CD4-positive, alpha-beta T cell treated with Interleukin-2 at 100 ng/mL for 4 hours (primary cell): ENCODE measurements at places on chromosomes 3 and 15.

DNA sequence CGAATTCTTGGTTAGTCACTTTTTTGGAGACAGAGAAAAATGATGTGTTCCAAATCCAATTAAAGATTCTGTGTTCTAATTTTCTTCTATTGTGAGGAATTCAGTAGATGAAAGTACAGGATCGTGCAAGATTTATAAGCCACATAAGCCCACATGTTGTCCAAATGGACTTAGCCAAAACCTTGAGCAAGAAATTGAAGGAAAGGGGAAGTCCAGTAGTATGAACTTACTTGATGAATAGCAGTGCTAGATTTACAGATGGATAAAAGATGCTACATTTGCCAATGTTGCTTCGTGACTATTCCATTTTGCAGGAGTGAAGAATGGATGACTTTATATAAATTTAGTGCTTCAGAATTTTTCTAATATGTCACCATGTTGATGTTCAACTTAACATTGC, 120.0 kb upstream of the ATP11B start:
- no peak for DNase-seq

DNA sequence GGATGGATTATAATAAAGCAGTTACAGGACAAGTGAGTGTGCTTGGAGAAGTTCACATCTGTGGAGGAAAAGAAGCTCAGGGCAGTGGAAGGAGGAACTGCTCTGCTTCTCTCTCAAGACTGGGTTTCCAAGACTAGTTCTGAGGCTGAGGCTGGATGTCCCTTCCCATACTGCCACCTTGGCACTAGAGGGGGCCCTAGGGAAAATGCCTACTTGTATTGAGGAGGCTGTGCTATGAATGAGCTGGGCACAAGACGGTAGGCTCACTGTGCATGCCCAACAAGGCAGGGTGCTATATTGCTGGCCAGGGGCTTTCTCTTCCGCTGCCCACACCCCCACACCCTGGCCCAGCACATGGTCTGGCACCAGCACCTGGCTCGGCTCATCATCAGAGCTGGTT, 65.2 kb downstream of the SLCO2A1 start:
- no peak for DNase-seq

GRCh38 chr3:5059782-5060181, 62.3 kb upstream of the ARL8B start:
- no peak for DNase-seq

- DNase-seq = no peak
Measured at GRCh38 chr3:154931484-154931883, 148.6 kb upstream of the MME start.

- no peak for DNase-seq
Measured at GRCh38 chr3:191139736-191140135, 59.3 kb upstream of the OSTN start.

DNA sequence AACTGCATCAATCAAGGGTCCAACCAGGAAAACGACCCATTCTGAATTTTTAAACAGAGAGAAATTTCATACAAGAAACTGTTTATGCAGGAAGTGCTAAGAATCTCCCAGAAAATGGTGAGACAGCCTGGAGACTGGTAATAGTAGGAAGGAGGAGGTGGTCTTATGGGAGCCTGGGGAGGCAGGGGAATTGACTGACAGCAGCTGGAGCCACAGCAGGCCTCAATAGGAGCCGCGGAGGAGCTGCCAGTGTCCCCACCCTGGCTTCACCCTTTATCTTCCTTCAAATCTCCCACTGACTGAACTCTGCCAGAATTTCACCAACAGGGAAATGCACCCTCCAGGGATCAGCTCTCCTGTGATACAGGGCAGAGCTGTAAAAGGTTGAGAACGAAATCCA, 7.5 kb upstream of the C3orf80 start:
- DNase-seq = no peak

- DNase-seq = no peak
Measured at GRCh38 chr3:135994708-135995337, 29.3 kb downstream of the PPP2R3A start.

DNA sequence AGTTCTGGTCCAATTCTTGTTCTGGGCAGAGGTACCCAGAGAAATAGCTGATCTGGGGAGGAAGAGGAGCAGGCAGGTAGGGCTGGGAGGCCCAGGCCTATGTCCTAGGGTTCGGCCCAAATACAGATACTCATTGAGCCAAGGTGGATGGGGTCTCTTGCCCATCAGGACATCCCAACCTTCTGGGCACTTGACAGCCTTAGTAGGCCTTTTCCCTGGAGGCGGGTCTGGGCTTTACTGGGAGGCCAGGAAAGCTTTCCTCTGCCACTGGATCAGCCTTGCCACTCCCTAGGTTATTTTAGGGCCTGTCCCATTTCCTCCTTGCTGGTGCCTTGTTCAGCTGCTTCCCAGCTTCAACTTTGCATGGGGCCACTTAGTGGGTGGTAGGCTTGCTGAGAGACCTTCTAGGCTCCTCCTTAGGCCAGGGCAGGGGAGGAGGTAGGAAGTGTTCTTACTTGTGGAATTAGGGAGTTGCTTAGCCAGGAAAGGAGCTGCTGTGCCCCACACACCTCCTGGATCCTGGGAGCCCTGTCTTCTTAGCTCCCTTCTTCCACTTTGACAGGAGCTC, 9.7 kb downstream of the TEX264 start:
- no peak for DNase-seq

DNA sequence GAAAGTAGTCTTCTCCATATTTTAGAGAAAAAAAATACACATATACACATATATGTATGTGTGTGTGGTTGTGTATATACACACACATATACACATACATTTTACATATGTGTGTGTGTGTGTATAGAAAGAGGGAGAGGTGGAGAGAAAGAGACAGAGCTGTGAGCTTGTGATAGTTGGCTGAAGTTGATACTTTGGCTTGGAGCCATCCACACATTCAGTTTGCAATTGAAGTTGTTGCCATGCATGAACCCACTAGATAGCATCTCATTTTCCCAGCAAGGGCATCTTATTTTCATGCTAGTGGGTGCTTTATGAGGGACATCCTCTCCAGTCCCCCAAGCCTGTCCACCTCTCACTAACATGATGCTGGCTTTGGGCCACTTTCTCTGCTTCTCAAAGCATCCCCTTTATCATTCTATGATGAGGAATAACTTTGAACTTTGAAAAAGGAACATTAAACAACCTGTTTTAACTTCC, 228.6 kb downstream of the ZNF621 start:
- DNase-seq = no peak

DNA sequence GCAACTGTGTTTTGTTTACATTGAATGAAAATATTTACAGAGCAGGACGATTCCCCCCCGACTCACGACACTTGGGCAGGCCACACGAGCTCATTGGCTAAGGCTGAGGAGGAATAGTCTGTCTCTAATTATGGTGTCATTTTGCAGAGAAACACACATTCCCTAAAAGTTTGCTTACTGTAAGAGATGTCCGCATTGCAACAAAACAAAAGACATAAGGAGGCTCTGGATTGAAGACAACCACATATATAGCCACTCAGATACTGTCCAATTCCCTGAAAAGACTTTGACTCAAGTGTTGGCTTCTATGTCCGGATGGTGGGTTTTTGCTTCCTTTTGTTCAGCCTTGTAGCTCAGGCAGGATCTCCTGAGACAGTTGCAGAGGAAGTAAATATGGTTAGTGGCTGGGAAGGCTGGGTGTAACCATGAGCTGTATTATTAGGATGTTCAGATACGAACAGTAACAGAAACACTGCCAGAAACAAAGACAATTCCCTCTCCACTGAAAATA, 170.4 kb downstream of the KLHL25 start:
- DNase-seq = peak; percentile 36

DNA sequence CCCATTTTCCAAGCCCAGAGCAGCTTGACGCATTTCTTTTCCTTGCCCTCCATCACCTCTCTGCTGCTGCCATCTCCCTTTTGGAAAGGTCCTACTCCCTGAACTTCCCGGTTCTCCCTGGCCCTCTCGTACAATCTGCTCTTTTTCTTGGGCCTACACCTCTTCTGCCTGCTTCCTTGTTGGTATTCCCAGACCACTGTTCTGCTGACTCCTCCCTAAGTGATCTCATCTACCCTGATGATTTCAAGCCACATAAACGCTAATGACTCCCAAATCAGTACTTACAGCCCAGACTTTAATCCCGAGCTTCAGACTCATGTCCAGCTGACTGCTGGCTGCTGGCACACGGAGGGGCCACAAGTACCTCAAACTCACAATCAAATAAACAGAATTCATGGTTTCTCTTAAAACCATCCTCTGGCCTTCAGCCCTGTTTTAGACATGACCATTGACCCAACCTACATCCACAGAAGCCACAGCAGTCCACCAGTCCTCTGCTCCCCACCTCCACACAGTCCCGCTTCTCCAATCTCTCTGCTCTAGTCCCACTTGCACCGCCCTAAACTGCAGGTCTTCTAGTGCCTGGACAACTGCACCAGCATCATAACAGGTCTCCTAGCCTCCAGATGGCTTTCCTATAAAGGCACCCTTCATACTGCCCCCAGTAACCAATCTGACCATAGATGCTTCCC, 57.6 kb downstream of the AAGAB start:
- no peak for DNase-seq

- no peak for DNase-seq
Measured at GRCh38 chr3:98954242-98954641, 52.7 kb upstream of the DCBLD2 start.

DNA sequence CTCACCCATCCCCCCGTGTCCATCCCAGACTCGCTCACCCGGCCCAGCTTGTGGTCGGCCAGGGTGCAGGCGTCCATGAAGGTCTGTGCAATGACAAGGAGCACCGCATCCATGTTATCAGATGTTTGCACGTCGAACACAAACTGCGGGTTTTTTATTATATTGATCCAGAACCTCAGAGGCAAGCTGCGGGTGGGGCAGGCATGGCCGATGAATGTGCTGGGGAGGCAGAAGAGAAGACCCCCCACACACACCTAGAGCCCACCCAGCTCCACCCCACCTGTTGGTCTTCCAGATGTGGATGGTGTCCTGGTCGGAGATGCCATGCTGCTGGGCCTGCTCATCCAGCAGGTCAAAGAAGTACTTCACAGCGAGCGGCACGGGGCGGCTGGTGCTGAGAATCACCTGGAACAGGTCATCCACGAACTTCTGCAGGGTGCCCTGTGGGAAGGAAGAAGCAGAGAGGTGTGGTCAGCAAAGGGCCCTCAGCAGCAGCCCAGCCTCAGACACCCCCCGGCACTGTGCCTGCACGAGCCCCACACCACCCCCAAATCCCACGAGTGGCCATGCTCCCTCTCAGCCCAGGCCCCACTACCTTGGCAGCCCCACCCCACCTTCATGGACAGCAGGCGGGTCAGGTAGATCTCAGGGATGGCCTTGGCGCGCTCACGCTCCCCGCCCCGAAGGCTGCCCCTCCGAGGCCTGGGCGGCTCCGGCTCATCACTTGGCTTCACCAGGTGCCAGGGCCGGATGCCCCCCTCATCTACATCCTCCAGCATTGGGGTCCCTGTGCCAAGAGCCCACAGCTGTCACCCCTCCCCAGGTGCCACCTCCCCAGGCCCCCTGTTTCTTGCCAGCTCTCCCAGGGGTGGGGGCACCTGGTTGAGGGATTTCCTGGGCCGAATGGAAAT, 20.3 kb downstream of the PLXNB1 start:
- DNase-seq = no peak

DNA sequence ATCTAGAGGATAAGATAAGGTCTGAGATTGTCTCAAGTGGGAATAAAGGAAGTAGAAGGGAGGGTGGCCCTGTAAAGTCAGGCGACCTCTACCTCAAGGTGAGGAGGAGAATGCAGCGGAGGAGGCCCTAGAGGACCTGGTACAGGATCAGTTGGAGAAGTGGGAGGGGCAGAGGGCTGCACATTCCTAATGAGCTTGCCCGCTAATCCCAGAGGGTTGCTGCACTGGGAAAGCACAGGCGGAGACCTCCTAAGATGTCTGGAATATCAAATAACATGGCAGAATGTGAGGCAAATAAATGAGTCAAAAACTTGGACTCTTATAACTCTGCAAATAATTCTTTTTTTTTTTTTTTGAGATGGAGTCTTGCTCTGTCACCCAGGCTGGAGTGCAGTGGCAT, 30.2 kb upstream of the VPS8 start:
- no peak for DNase-seq

DNA sequence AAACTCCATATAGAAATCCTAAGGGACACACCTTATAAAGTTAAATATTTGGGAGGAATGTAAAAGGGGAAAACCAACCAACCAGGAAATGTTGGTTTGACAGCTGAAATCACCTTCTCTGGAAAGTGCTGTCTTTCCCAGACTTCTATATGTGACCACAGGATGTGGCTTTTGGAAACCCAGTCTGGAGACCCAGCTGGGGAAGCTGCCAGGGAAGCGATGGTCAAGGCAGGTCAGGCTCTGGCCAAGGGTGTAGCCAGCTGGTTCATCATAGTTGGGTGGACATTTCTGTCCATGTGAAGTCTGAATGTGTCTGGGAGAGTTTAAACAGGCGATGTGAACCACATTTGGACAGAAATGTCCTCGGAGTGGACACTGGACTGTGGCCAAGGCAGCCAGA, 73.9 kb downstream of the ARNT2 start:
- no peak for DNase-seq

GRCh38 chr15:94395640-94396039, 164.3 kb downstream of the MCTP2 start:
- DNase-seq = no peak

- DNase-seq = no peak
Measured at GRCh38 chr15:72491768-72492167, 17.6 kb downstream of the ARIH1 start.

DNA sequence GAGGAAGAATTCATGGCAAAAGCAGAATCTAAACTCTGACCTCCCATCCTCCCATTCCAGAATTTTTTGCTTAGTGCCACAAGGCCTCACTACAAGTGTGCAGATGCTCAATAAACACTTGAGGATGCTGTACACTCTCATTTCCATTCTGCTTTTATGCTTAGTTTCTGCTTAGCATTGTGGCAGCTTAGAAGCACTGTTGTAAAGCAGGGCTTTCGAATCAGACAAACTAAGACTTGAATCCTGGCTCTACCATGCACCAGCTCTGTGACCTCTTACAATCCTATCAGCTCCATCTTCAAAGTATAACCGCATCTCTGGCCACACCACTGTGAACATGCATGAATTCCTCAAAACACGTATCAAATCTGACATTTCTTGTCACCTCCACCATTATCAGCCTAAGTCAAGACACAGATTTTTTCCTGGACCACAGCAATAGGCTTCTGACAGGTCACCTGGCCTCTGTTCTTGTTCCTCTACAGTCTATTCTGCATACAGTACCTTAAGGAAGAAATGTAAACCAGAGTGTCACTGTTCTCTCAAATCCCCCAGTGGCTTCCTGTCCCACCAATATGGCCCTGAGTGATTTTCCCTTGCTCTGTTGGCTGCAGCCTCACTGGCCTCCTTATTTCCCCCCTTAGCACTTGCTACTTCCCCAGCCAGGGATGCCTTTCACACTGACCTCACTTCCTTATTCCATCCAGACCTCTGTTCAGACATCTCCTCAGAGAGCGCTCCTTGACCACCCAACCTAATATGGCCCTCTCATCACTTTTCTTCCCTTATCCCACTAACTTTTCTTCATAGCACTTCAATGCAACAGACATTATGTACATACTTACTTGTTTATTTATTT, 8.1 kb upstream of the PHC3 start:
- no peak for DNase-seq

- no peak for DNase-seq
Measured at GRCh38 chr3:194755671-194756459, 70.2 kb downstream of the FAM43A start.
